SK-MEL-5 (cell line): ENCODE measurements at places on chromosomes 12 and 14. TPM values are rescaled to one million over a fixed set of nuclear protein-coding genes. Genes with fewer than 3 reads are reported as not detected.

The NOVA1 gene
- 1.0 and 2.2 TPM in 2 replicates for total RNA-seq

The MIPOL1 gene
- 3.7 and 6.5 TPM in 2 replicates for total RNA-seq

The CCNB1IP1 gene
- 81.2 and 82.5 TPM in 2 replicates for total RNA-seq

The AMIGO2 gene
- total RNA-seq = 14.6 and 14.8 TPM in 2 replicates

The IPO8 gene
- 32.9 TPM in 2 replicates for total RNA-seq

The PNP gene
- 26.5 and 29.5 TPM in 2 replicates for total RNA-seq

The DNAH10 gene
- 3.4 and 3.9 TPM in 2 replicates for total RNA-seq

The SLC7A7 gene
- total RNA-seq = 0.82 and 1.5 TPM in 2 replicates

- DNase-seq = no peak
These were observed 32.5 kb downstream of the FBXO34 start for GRCh38 chr14:55303691-55304145.

GRCh38 chr12:953776-954175, 4.3 kb upstream of the RAD52 start:
- DNase-seq = no peak

- DNase-seq = no peak
These were observed 373.2 kb downstream of the BTG1 start for GRCh38 chr12:91772411-91772810.

DNA sequence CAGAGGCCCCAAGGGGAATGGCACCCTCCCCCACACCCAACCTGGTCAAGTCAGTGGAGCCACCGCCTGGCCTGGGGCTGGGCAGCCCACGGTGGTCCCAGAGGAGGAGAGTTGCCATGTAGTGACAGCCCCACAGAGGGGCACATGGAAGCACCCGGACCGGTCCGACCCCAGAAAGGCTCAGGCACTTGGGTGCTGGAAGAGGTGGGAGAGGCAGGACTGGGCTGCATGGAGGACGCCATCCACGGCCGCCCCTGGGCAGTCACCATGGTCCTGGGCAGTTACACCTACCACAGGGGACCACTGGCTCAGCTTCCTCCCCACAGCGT, 37.9 kb upstream of the TMEM179 start:
- no peak for DNase-seq

DNA sequence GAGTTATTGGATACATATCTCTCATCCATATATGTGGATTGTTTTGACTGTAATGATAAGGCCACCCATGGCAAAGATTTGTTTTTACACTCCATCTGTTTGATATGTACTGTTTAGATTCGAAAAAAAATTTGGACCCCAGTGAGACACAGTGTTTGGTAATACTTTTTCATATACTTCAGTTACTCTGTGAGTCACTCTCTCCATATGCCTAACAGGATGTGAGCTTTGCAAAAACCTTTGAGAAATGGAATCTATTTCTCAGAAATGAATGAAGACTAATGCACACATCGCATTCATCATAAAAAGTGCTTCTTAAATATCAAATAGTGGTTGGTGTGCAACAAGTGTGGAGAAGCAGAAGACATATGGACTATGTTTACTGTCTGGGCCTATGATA, 781.5 kb downstream of the SLC6A15 start:
- DNase-seq = no peak

DNA sequence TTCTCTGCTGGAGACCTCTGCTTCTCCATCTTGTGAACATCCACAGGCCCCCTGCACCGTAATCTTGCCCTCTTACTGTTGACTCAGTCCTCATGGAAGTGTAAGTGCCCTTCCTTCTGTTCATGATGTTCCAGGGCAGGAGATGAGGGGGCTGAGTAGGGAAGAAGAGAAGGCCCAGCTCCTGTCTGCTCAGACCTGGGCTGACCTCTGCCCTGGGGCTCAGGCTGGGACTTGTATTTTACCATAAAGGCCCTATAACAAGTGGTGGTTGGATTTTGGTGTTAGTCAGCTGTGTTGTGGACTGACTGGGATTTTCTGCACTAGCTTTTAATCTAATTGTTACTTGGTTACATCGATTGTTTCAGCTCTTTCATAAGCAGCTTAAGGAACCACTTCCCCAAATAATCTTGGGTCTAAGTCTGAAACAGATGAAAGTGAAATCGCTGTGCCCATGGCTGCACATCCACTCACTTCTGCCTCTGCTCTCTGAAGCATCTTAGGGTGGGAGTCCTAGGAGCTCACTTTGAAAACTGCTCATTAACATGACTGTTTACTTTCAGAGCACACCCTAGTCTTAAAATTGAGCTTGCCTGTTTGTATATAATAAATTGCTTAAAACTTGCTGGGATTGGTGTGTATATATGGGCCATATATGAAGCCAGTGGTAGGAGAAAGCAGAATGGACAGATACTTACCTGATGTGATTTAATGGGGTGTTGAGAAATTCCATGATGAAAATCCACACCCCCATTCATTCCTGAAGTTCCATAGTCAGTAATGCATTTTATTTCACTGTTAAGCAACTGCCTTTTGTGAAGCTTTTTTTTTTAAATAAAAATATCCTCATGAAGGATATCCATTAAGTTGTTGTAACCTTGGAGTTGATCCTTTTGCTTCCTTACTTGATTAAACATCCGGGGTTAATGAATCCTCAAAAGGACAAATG, 17.7 kb downstream of the C12orf71 start:
- DNase-seq = no peak

DNA sequence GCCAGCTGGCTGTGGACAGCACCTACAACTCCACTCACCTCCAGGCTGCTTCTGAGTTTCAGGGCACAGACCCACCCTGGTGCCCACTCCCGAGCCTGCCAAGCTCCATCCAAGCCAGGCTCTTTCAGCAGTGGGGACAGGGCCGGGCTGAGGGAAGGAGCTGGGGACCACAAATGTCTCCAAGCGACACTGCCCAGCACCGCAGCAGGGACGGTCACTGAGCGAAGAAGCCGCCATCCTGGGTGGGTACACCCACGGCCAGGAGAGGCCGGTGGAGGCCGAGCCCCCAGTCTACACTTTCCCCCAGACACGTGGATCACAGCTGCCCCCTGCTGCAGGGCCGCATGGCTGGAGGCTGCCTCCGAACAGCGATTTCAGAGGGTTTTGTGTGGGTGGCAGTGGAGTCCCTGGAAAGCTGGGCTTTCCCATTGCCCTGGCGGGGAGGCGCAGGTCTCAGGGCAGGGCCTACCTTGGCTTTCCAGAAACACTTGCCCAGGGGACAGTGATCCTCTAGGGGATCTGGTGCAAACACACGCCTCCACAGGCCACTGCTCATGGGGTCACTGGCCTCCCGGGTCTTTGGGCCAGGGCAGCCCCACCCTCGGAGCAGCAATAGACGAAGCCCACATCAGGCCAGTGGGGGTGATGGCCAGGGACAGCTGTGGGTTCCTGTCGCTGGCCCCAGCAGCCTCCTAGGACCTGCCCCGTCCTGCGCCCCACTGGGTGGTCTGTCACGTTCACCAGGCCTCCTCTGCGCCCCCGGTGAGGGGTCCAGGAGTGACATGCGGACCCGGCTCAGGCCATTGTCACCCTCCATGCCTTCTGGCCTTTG, 1.2 kb upstream of the GPR132 start:
- DNase-seq = no peak

- DNase-seq = no peak
These were observed 76.2 kb downstream of the PRKD1 start for GRCh38 chr14:29851397-29851796.

GRCh38 chr12:124053851-124054250, 80.8 kb downstream of the ZNF664 start:
- peak; percentile 83 for DNase-seq

DNA sequence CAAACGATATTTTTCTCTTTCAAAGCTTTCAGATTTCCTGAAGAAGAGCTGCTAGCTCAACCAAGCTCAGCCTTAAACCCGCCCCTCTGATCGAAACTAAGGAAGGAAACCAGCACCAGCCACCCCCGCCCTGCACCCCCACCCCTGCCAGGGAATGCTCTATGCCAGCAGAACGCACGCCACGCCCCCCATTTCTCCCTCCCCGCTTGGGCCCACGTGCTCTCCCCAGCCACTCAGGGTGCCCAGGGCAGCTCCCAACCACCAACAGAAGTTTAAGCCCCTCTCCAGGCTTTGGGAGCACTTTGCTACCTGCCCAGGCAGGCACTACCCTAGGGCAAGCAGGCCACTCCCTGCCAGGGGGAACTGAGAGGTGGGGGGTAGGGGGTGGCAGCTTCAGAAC, 18.8 kb upstream of the KRT78 start:
- peak; percentile 35 for DNase-seq

GRCh38 chr12:8637666-8638065, 25.0 kb downstream of the MFAP5 start:
- DNase-seq = no peak

DNA sequence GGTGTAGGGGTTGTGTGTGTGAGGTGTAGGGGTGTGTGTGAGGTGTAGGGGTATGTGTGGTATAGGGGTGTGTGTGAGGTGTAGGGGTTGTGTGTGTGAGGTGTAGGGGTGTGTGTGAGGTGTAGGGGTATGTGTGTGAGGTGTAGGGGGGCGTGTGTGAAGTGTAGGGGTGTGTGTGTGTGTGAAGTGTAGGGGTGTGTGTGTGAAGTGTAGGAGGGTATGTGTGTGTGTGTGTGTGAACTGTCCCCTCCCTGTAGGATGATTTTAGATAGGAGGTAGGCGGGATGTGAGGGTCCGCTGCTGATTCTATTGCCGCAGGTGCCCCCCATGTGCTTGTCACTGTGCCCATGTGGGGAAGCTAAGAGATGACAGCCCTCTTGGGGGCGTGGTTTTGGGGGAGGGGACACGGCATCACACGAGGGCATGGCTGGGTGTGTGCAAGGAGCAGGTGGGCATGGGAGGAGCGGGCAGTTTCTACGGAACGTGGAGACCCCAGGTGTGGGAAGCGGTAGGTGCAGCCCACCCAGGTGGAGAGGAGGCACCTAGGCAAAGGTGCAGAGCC, 88.5 kb downstream of the DDX51 start:
- no peak for DNase-seq
